Naive thymus-derived CD4-positive, alpha-beta T cell (primary cell): ENCODE measurements at places on chromosomes 3 and 15. TPM values are rescaled to one million over a fixed set of nuclear protein-coding genes. Genes with fewer than 3 reads are reported as not detected.
A peak's percentile ranks its signal among the peaks of the same experiment; 100 is the strongest.

- no peak for DNase-seq
These were observed 69.7 kb upstream of the MME start for GRCh38 chr3:155010416-155010815.

DNA sequence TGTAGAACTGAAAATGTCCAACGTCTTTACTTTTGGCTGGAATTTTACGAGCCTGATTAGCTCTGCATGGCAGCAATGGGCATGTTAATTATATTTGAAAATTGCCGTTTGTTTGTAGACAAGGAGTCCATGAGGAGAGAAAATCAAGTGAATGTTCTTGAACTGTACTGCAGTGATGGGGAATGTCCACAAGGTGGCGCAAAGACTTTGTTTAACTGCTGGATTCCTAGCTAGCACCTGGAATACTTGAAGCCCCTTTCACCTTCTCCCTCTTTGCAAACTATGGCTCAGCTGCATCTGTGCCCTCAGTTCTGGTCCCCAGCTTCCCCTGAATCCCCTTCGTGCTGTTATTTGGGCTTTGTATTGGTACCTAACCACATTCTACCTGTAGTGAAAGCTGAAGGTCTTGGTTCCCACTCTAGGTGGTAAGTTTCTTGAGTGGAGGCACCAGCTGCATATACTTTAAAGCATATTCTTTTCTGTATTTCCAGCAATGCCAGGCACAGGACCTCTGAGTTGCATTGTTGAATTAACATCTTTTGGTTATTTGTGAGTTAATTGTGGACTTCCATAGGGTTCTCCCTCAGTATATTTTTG is 25.3 kb downstream of the EXOG start:
- peak; percentile 61 for DNase-seq

The ROPN1 gene
- not detected in 2 replicates for total RNA-seq

- DNase-seq, result no peak
These were observed 751.7 kb upstream of the GOLIM4 start for GRCh38 chr3:168847291-168847883.

DNA sequence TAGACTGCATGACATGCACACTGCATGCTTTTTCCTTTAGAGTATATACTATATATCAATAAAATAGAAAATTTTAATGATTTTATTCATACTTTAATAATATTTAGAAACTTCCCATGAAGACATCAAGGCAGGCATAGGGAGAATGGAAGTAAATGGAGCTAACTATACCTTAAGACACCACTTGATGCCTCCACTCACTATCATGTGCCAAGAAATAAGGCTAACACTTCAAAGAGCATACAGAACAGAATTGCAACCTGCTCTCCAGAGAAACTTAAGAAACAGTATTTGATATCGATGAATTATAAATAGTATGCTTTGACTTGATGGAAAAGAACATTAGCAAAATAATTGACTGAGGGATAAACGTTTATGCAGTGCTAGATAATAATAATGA is 192.6 kb upstream of the MBNL1 start:
- DNase-seq, result peak; percentile 3

The SAMD7 gene
- total RNA-seq, result not detected

GRCh38 chr3:62679988-62680387 is 195.2 kb downstream of the CADPS start:
- no peak for DNase-seq

The RLBP1 gene
- not detected for total RNA-seq

DNA sequence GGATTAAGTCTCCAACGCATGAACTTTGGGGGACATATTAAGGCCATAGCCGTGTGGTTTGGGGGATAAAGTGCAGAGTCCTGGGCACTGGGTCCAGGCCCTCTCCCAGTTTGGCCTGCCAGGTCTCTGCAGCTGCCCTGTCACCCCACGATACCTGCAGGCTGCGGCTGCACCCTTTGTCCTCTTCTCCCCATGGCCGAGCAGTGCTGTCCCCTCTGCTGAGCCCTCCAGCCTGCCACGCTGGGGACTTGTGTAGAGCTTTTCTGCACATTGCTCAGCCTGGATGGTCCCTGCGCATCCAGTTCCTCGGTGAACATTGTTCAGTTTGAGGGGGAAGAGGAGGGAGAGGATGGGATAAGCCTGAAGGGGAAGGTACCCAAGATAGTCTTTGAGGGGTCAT is 167.2 kb downstream of the APBA2 start:
- DNase-seq, result no peak
